NCI-H69 (cell line): ENCODE measurements at places on chromosomes 4 and X.

GRCh38 chrX:36978886-36979285 is 29.3 kb upstream of the FAM47C start:
- DNase-seq: no peak

GRCh38 chr4:152246659-152247058 is 289.2 kb downstream of the FBXW7 start:
- DNase-seq: no peak

DNA sequence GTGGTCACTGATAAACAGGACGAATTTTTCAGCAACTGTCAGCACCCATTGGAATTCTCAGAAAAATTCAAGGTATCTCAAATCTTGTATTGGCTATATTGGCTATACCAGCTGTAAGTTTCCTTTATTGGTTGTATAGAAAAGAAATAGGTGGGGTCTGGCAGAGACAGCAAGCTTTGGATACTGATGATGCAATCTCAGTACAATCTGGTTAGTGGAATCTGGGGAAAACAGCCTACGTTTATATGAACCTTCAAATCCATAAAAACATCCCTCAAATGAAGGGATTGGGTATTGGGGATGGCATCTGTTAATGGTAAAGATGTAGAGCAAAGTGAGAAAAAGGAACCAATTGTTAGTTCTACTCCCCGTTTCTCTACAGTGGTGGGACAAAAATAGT is 76.4 kb upstream of the MBNL3 start:
- no peak for DNase-seq

GRCh38 chr4:118842055-118842454 is 6.1 kb upstream of the SEC24D start:
- DNase-seq: no peak

GRCh38 chr4:137543198-137543597 is 10.9 kb upstream of the PCDH18 start:
- DNase-seq: peak; percentile 20

GRCh38 chrX:77768787-77769186 is 17.2 kb downstream of the ATRX start:
- no peak for DNase-seq

- DNase-seq: no peak
These were observed 74.6 kb downstream of the DOCK11 start for GRCh38 chrX:118570209-118570608.

DNA sequence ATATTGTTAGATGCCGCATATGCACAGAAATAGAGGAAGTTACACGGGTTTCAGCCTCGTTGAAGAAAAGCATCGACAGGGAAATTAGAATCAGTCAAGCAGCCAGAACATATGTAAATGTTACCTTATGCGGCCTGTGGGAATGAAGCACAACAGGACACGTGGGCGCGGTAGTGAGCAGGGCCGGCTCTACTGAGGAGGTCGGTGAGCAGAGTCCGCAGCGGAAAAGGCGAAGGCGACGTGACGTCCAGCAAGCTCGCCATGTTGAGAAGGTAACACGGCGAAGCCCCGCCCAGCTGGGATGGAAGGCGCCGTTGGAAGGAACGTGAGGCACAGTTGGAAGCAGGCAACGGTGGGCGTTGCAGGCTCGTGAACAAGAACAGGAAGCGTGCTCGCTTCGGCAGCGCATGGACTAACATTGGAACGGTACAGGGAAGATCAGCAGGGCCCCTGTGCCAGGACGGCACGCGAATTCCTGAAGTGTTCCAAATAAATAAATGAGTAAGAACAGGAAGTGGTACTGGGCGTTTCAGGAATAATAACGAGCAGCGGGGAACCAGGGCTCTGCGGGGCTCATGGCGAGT is 54.6 kb downstream of the MTNR1A start:
- peak; percentile 78 for DNase-seq

- DNase-seq: no peak
These were observed 26.5 kb upstream of the DGKK start for GRCh38 chrX:50497114-50497513.

DNA sequence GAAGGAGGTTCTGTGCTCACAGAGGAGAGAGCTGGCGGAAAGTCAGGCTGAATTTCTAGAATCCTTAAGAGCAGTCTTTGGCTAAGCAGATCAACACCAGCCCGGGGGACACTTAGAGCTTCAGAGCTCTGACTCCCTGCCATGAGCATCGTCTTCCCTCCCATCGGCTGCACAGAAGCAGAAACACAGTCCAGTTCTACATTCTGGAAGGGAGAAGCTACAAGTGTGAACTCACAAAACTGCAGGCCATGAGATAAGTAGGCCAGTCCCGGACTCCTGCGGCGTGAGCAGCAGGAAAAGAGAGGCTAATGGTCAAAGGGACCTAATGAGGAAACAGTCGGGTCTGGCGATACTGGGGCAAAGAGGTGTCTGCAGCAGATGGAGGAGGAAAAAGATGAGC is 211.5 kb downstream of the DHX15 start:
- DNase-seq: no peak
